Right cardiac atrium (tissue), 5 donors: ENCODE measurements at places on chromosomes 5 and 9.

- no peak for DNase-seq
Measured at GRCh38 chr9:75803130-75803529, 87.3 kb upstream of the PCSK5 start.

- DNase-seq = no peak
Measured at GRCh38 chr9:104022083-104022482, 72.0 kb upstream of the SMC2 start.

- DNase-seq = peak; percentile 51
Measured at GRCh38 chr9:108746864-108747263, 108.9 kb downstream of the ACTL7B start.

DNA sequence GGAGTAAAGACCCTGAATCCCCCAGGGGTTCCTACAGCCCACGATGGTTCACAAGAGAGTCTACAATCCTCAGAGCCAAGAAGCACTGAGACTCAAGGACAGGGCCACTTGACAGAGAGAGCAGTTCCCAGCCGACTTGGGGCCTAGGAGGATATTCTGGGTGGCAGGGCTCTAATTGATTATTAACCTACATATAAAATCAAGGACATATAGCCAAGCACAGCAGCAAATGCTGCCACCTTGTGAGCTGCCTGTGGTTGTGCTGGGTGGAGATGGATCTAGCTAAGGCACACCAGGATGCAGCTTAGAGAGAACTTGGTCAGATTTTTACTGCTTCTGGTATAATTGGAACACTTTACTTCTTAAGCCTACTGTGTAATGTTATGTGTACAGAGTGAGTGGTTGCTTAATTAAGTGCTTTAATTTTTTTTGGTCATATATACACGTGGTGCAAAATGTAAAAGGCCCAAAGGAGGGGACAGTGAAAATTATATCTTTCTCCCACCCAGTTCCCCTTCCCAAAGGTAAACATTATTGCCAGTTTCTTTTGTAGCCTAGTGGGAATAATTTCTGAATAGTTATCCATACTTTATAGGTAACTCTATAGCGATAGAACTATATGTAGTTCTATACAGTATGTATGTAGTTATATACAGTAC lies 78.8 kb downstream of the F2RL2 start:
- DNase-seq = no peak

DNA sequence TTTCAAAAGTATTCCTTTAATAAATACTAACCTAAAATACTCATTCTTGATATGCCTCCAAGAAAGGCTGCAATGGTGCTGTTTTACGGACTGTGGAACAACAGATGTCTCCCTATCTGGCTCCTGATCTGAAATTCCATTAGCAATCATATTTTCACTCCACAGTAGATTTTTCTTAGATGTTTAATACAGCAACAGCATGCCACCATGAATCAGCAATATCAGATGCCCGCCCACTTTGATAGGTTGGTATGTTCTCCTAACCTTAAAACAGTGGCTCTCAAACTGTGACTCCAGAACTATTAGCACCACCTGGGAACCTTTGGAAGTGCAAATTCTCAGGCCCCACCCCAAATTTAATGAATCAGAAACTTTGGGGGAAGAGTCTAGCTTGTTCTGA lies 110.2 kb downstream of the MLLT3 start:
- DNase-seq = no peak

DNA sequence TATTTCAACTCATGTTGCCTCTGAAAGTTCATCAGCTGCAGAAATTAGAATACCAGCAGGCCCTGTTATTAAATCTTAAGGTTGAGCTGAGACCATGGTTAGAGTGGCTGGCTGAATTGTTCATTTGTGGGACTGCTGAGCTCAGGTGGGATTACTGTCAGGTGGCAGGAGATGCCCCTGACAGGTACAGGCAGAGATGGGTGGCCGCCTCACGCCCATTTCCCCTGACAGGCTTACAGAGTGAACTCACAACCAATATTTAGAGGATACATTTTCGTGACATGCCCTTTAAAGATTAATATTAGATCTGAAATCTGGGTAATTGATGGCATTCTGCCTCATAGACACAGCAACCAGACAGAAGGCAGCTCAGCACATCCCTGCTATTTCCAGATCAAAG lies 136.0 kb downstream of the MVB12B start:
- no peak for DNase-seq

- DNase-seq = no peak
Measured at GRCh38 chr5:152607401-152608160, 202.5 kb upstream of the NMUR2 start.

DNA sequence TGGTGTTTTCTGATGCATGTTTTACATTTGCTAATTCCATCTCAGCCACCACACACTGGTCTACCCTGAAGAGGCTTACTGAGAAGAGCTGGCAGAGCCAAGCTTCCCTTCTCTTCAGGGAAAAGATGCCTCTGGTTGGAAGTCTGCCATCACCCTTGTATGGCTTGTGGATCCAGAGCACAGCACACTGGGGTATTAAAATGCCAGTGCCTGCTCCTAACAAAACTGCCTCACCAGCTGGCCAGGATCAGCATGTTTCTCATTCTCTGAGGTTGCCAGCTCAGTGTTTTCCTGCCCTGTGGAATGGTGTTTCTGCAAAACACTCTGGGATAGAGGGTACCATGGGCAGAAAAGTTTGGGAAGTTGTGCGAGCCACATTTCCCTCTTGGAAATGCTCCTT lies 31.6 kb upstream of the ZNF618 start:
- no peak for DNase-seq

DNA sequence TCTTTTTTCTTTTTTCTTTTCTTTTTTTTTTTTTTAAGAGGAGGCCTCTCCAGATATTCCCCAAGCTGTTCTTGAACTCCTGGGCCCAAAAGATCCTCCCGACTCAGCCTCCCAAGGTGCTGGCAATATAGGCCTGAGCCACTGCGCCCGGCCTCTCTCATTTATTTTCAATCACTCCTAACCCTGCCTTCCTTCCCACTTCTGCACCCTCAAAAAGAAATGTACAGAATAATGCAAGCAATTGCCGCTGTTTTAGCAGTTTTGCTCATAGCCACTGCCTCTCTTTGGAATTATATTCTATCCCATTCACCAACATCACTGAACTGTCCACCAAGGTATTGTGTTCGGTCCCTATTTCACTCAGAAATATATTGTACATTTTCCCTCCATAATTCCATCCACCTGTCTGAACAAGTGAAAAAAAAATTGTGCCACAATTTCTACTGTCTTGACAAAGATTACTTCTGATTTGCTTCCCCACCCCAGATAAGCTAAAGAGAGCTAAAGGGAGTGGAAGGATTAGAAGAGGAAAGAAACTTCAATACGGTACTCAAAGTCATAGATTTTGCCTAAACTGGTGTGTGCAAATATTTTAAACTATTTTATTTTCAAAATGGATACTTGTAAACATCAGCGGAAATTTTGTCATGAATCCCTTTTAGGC lies 1.9 kb downstream of the FNBP1 start:
- no peak for DNase-seq

- DNase-seq = no peak
Measured at GRCh38 chr9:28801144-28801799, 1228.0 kb upstream of the C9orf72 start.

- peak; percentile 92 for DNase-seq
Measured at GRCh38 chr9:136847826-136848392, 1.3 kb upstream of the PHPT1 start.

DNA sequence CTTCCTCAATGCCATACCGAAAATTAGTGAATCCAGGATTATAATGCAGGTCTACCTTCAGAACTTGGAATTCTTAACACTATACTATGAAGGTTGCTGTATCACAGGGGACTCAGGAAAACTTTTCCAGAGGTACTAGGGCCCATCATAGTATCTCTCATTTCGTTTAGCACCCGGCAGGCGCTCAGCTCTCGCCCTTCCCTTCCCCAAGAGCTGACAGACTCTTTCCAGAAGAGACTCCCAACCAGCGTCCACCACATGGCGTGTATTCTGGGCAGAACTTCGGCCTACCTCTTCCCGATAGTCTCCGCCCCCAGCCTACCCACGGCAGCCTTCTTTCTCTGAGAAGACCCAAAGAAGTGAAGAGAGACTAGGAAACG lies 271 bp downstream of the NOL8 start:
- DNase-seq = no peak

DNA sequence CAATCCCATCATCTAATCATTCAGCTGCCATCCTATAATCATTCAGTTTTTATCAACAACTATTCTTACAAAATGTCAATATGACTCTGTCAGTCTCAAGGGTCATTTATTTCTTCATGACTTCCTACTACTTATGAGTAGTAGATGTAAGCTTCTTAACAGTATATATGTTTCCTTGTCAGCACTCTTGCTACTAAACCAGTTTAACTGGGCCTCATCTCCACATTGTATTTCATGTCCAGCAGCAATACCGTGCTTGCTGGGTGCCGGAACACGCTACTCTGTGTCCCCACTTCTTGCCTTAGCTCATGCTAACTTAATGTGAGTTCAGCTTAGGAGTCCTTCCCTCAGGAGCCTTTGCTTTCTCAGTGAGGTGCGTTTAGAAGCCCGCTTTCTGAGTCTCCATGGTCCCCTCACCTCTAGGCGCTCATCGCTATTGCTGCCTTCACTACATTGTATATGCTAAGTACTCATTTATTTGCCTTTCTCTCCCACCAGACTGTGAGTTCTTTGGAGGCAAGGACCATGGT lies 32.9 kb downstream of the ELL2 start:
- no peak for DNase-seq

DNA sequence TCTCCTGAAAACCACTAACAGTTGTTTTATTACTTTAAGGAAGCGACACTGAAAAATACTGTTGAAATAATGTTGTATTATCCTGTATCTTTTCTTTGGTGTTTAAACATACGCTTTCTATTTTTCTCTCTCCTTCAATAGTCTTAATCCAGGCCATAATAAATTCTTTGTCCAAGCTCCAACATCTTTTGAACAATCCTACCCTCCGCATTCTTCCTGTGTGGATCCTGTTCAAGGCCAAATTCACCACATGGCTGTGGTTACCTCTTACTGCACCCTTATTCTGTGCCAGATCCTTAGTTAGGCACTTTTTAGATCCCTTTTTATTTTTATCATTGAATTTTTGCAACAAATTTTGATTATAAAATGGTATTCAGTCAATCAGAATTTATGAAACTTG lies 1691.5 kb downstream of the MAT2B start:
- no peak for DNase-seq

DNA sequence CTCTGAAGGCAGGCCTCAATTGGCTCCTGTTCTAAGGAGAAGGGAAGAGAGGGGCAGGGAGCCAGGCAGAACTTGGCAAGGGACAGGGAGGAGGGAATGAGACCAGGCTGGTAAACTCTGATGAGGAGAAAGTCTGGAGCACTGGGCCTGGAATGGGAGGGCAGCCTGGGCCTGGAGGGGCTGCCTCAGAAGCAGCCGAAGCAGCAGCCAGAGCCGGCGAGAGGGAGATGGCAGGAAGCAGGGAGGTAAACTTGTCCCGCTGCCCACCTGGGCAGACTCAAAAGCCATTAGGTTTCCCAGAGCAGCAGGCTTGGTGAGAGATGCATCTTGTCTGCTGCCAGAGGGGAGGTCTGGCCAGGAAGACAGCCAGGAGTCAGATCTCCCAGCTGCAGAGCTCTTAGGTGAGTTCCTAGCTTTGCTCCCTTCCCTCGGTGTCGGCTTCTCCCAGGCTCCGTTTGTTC lies 37.0 kb upstream of the CRB2 start:
- DNase-seq = peak; percentile 69

DNA sequence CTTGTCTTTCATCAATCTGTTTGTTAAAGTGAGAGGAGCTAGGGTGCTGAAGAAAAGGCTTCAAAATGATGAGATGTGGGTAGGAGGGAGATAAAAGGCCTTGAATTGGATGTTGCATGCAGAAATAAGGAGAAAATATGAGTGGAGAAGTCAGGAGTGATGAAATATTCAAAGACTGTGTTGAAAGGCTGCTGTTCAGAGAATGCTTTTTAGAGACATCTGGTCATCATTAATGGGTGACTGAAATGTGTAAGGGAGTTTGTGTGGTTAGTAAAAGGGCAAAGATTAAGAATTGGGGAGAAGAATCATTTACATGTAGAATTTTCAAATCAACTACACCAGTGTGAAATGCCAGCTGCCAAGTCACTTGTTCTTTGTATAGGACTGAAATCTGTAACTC lies 383.9 kb downstream of the MAT2B start:
- DNase-seq = no peak

DNA sequence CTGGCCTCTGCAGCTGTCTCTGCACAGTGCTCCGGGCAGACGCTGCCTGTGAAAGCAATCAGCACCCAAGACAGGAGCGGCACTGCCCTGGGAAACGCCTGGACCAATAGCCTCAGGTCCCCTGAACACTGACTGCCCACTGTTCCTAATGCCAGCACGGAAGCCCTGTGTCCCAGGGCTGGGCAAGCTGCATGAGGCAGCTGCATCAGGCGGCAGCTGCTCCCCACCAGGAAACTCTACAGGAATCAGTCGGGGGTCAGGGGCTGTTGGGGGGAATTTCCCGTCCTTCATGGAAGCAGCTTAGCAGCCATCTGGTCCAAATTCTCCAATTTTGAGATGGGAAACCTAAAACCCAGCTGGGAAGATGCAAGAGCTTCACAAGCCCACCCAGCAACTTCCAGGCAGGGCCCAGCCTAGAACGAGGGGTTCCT lies 118.6 kb downstream of the VAV2 start:
- no peak for DNase-seq

GRCh38 chr9:132875159-132875558 lies 2.9 kb downstream of the AK8 start:
- no peak for DNase-seq

GRCh38 chr9:113530022-113530635 lies 66.6 kb downstream of the RGS3 start:
- DNase-seq = no peak

DNA sequence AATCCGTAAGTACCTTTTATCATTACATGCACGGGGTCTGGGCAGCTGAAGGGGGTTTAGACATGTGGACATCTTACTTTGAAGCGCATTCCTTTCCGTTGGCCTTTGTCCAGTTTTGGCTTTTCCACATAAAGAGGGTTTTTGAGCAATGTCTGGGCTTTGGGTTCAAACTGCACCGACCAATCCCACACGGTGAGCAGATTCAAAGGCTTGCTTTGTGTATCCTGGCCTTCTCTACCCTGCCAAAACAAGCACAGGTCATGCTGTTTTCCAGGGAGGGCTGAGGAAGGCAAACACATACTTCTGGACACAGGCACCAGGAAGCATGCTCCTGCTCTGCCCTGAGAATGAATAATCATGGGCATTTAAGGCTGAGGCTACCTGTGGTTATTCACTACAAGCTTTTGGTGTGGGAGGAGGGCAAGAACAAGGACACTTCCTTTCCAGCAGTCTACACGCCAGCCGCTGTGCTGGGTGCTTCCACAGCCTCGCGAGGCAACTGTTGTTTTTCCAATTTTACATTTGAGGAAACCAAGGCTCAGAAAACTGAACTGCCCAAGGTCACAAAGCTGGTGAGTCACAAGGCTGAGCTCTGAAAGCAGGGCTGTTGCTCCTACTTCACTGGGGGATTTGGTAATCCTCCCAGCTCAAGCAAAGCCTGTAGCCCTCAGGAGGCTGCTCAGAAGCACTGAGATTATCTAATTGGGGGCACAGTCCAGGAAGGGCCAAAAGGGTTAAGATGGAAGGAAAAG lies 59.8 kb upstream of the GOLPH3 start:
- no peak for DNase-seq

- no peak for DNase-seq
Measured at GRCh38 chr9:73118286-73118685, 33.4 kb upstream of the ANXA1 start.
